ENCODE measurements at places on chromosomes 13 and 19.

GRCh38 chr13:97441368-97441767 is 7.4 kb downstream of the RAP2A start:
- DNase-seq, result no peak

GRCh38 chr13:80428349-80429096 is 87.6 kb upstream of the SPRY2 start:
- no peak for DNase-seq

DNA sequence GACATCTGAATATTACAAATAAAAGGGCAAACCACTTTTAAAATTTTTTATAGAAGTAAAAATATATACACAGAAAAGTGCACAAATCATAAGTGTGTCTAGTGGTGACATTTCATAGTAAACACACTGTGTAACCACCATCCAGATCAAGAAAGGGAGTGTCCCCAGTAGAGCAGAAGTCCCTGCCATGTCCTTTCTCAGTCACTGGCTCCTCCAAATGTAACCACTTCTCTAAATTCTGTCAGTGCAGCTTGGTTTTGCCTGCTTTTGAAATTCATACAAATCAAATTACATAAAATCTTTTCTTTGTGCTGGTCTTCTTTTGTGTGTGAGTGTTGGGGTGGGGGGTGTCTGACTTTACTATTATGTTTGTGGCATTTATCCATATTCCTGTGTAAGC is 116.5 kb downstream of the RBM26 start:
- no peak for DNase-seq

- no peak for DNase-seq
Measured at GRCh38 chr13:33051632-33052031, 35.4 kb downstream of the KL start.

DNA sequence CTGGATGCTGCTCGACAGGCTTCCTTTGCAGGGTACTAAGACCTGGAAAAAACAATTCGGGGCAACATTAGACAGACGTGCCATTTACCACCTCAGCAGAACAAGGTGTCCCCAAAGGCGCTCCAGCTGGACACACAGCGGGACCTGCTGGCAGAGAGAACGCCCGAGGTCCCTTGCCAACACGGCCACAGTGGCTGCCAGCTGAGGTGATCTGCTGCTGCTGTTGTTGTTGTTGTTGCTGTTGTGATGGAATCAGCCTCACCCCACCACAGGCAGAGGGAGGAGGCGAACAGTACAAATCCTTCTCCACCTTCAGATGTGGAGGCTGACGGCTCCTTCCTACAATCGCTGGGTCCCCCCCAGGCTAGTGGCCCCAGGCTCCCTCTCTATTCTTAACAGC is 25.2 kb downstream of the ANKRD27 start:
- no peak for DNase-seq

DNA sequence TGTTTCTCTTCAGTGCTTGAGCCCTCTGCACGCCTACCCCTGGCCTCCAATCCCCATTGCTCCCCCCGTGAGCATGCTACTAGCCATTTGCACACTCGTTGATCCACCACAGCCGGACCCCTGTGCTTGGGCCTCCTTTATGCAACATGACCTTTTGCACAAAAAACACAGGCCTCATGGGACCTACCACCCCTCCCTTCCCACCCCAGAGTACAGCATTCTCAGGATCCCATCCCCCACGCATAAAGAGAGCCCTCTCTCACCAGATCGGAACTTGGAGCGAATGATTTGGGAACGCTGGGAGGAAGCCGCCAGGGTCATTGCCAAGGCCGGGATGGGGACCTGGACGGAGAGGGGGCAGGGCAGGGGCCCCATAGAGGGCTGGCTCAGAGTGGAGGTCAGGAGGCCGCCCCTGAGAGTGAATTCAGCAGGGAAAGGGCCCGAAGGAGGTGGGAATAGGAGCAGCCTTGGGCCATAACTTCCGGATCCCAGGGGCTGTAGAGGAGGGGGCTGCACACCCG is 754 bp downstream of the MAMSTR start:
- peak; percentile 47 for DNase-seq

- no peak for DNase-seq
Measured at GRCh38 chr19:7480222-7480969, 8.4 kb downstream of the PEX11G start.

GRCh38 chr19:3508771-3509535 is 2.8 kb downstream of the FZR1 start:
- DNase-seq, result no peak

- no peak for DNase-seq
Measured at GRCh38 chr13:108220041-108220440, 1.8 kb downstream of the ABHD13 start.

- DNase-seq, result peak; percentile 53
Measured at GRCh38 chr13:23020246-23020843, 160.4 kb upstream of the SGCG start.

- DNase-seq, result no peak
Measured at GRCh38 chr13:91331047-91331915, 16.2 kb upstream of the MIR17HG start.

GRCh38 chr19:54298357-54299125 is 14.4 kb downstream of the LILRA5 start:
- no peak for DNase-seq

DNA sequence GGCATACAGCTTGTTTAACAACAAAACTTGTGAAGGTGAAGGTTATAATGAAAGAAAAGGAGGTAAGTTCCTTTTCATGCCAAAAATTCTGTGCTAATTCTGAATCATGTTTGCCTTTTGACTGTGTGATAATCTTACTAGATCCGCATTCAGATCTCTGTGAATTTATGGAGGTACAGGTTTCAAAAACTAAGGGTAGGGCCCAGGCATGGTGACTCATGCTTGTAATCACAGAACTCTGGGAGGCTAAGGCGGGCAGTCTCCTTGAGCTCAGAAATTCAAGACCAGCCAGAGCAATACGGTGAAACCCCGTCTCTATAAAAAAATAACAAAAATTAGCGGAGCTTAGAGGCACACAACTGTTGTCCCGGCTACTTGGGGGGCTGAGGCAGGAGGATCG is 45.9 kb downstream of the PCDH9 start:
- no peak for DNase-seq

DNA sequence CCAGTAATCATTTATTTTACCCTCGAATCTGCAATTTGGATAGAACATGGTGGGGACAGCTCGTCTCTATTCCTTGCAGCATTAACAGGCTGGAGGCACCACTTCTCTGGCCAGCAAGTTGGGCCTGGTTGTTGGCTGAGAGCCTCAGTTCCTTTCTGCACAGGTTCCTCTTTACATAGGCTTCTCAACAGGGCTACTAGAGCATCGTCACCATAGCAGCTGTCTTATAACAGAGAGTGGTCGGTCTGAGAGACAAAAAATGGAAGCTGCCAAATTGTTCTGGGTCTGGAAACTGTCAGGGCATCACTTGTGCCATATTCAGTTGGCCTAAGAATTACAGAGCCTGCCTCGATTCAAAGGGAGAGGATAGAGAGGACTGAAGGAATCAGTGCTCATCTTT is 86.7 kb downstream of the DNAJC15 start:
- no peak for DNase-seq

- DNase-seq, result no peak
Measured at GRCh38 chr13:43116242-43116641, 92.9 kb downstream of the DNAJC15 start.

DNA sequence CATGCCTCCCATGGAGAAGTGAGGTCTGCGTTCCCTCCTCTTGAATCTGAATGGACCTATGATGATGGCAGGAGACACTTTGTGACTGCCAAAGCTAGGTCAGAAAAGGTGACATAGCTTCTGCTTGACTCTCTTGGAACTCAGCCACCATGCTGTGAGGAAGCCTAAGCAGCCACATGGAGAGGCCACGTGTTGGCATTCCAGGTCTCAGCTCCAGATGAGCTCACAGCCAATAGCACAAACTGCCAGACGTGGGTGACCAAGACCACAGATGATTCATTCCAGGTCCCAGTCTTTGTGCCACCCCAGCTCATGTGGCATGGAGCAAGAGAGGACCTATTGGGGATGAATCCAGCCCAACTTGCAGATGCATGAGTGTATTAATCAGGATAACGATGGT is 8.7 kb upstream of the GGACT start:
- DNase-seq, result no peak

GRCh38 chr13:22726726-22727125 is 454.1 kb upstream of the SGCG start:
- no peak for DNase-seq

- DNase-seq, result no peak
Measured at GRCh38 chr19:3873151-3873550, 4.3 kb upstream of the ZFR2 start.

DNA sequence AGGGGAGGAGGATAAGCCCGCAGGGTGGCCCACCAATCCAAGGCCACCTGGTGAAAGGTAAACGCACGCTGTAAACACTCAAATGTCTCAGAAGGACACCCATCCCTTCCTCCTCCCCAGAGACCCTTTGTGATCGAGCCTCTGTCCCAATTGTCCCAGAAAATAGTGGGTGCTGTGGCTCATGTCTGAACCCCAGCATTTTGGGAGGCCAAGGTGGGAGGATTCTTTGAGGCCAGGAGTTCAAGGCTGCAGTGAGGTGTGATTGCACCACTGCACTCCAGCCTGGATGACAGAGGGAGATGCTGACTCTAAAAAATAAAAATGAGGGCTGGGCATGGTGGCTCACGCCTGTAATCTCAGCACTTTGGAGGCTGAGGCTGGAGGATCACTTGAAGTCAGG is 3.1 kb upstream of the ABHD17A start:
- no peak for DNase-seq

DNA sequence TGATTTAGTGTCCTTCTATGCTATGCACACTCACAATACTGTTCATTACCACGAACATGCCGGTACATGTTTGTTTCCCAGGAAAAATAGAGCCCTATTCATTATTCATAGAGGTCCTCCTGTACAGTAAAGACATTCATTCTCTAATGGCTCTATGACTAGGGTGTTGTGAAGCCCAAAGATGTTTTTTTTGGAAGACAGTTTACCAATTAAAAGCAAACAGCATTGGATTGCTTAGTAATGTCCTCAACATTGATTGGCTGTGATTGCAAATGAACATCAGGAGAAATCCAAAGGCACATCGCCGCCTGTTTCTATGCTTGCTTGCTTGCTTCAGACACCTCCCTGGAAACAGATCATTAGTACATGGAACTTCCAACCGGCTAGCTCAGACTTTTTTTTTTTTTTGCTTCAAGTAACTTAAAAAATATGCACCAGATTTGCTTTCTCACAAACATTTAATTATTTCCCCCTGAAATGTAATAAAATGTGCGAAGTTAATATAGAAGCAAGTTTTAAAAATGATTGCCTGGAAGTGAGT is 8.8 kb upstream of the GPC6 start:
- peak; percentile 25 for DNase-seq
